ENCODE measurements at places on chromosomes 12 and 14. TPM values are rescaled to one million over a fixed set of nuclear protein-coding genes. Genes with fewer than 3 reads are reported as not detected.

The TMEM119 gene
- total RNA-seq: not detected

The POTEG gene
- not detected for total RNA-seq

The VWF gene
- total RNA-seq: 0.12 TPM

The B4GALNT3 gene
- total RNA-seq: 1.8 TPM

The TESPA1 gene
- total RNA-seq: 95.8 TPM

The SLCO1A2 gene
- not detected for total RNA-seq

The MSRB3 gene
- 0.18 TPM for total RNA-seq

The TOMM20L gene
- not detected for total RNA-seq

The GYS2 gene
- not detected for total RNA-seq

The KRT79 gene
- 0.25 TPM for total RNA-seq

The ZNF664 gene
- 30.5 TPM for total RNA-seq

The MMP14 gene
- 2.2 TPM for total RNA-seq

The OTUB2 gene
- 1.2 TPM for total RNA-seq

The OR4K2 gene
- not detected for total RNA-seq

The PPP1R1A gene
- total RNA-seq: not detected

The OTOGL gene
- total RNA-seq: not detected

The TMEM179 gene
- 0.23 TPM for total RNA-seq

The TMED10 gene
- 148 TPM for total RNA-seq

The EML1 gene
- not detected for total RNA-seq

The GPR135 gene
- 1.6 TPM for total RNA-seq

The C12orf54 gene
- total RNA-seq: not detected

The GLT8D2 gene
- total RNA-seq: 0.25 TPM

The CYP27B1 gene
- 14.7 TPM for total RNA-seq

The GPR132 gene
- total RNA-seq: 32.6 TPM

The CYP46A1 gene
- 0.14 TPM for total RNA-seq

The P2RX4 gene
- total RNA-seq: 15.5 TPM

The REM2 gene
- 1.1 TPM for total RNA-seq

The JPH4 gene
- not detected for total RNA-seq

The GLIPR1L2 gene
- 0.68 TPM for total RNA-seq

The OR4N5 gene
- total RNA-seq: not detected

The ACOT4 gene
- total RNA-seq: 1.4 TPM

The TMEM253 gene
- not detected for total RNA-seq

The STAB2 gene
- not detected for total RNA-seq

The CCDC198 gene
- not detected for total RNA-seq
